ENCODE measurements at places on chromosomes 5 and 9. TPM values are rescaled to one million over a fixed set of nuclear protein-coding genes. Genes with fewer than 3 reads are reported as not detected.

Gene IL31RA
- total RNA-seq, result 0.44 TPM

GRCh38 chr9:34381323-34381722 is 4.6 kb upstream of the MYORG start:
- no peaks in the 10 kb centered on the region for H3K36me3 ChIP-seq
- no peaks in the 10 kb centered on the region for H3K4me1 ChIP-seq
- no peak for DNase-seq
- H3K27ac ChIP-seq, result no peak overlapping the region
- H3K27me3 ChIP-seq, result no peaks in the 10 kb centered on the region

Gene AQP7
- 11.9 TPM for total RNA-seq

DNA sequence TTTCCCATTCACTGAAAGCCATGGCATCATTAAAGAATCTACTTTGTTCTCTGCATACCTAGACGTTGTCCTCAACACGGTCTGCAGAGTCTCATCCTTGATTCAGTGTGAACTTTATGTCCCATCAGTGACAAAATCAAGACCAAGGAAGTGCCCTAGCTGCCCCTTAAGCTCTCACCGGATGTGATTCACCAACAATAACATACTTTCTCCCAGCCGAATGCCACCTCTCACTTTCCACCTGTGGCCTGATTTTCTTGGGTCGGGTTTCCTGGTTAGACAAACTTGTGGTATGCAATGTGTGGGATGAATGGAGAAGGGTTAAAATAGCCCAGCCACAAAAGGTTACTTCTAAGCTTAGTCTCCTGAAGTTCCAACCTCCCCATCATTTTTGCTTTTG is 145.3 kb upstream of the PAPPA start:
- H3K27ac ChIP-seq, result no peak overlapping the region
- no peaks in the 10 kb centered on the region for H3K36me3 ChIP-seq
- H3K4me3 ChIP-seq, result no peak overlapping the region

DNA sequence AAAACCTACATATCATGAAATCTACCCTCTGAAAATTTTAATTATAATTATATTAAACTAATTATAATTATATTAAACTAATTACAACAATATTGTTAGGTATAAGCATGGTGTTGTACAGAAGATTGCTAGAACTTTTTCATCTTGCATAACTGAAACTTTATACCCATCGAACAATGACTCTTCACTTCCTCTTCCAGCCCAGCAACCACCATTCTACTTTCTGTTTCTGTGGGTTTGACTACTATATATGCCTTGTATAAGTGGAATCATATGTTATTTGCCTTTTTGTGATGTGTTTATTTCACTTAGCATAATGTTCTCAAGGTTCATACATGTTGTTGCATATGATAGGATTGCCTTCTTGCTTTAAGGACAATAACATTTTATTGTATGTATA is 274.2 kb upstream of the CCNH start:
- DNase-seq, result no peak
- no peaks in the 10 kb centered on the region for H3K4me1 ChIP-seq
- no peaks in the 10 kb centered on the region for H3K27me3 ChIP-seq

DNA sequence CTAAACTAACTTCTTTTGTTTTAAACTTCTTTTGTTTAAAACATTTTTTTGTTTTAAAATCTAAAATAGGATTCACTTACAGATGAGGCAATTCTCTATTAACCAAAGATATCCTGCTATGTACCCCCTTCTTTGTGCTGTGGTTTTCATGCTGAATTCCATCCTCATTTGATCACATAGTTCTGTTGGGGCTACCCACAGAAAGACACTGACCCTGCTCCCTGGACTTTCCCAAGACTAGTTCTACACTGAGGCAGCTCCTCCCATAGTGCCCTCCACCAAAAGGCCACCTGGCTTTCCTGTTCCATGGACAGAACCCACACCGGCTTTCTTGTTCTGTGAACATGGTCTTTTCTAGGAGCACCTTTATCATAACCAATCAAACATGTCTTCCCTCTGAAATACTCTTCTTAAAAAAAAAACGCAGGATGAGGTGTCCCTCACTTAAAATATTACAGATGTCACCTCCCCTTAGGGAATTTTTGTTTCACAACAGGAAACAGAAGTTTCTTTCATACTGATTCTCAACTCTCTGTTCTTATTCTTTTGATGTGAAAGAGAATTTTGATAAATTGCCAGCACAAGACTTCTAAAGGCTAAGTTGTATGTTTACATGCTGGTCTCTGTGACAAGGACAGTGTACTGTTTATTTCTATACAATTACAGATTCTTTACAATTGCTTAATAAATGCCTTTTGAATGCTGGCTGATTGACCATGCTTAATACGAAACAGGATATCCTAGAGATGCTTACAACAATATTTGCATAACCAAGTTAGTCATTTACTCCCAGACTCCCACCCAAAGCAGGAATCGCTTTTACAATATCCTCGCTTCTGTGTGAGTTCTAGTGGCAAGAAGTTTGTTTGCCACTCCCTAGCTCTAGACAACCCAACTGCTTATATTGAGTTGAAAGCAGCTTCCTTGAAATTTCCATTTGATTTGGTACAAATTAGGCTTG is 300.4 kb downstream of the DTWD2 start:
- H3K27ac ChIP-seq, result no peak overlapping the region
- H3K36me3 ChIP-seq, result no peaks in the 10 kb centered on the region
- H3K4me3 ChIP-seq, result no peak overlapping the region
- no peaks in the 10 kb centered on the region for H3K27me3 ChIP-seq
- no peaks in the 10 kb centered on the region for H3K4me1 ChIP-seq

GRCh38 chr5:54793468-54794134 is 191.8 kb downstream of the ESM1 start:
- no peak overlapping the region for H3K27ac ChIP-seq
- H3K36me3 ChIP-seq, result no peaks in the 10 kb centered on the region
- no peaks in the 10 kb centered on the region for H3K4me1 ChIP-seq
- DNase-seq, result no peak
- no peaks in the 10 kb centered on the region for H3K27me3 ChIP-seq

Gene ARID3C
- not detected for total RNA-seq

Gene TAF11L9
- total RNA-seq, result not detected

GRCh38 chr5:176187276-176188062 is 50.8 kb upstream of the SIMC1 start:
- no peak overlapping the region for H3K4me3 ChIP-seq
- no peak overlapping the region for H3K27ac ChIP-seq
- H3K27me3 ChIP-seq, result no peaks in the 10 kb centered on the region
- DNase-seq, result no peak
- H3K36me3 ChIP-seq, result no peaks in the 10 kb centered on the region

- H3K27ac ChIP-seq, result no peak overlapping the region
- no peaks in the 10 kb centered on the region for H3K27me3 ChIP-seq
- DNase-seq, result no peak
- H3K4me1 ChIP-seq, result no peaks in the 10 kb centered on the region
- no peaks in the 10 kb centered on the region for H3K36me3 ChIP-seq
Measured at GRCh38 chr9:108836319-108836718, 19.5 kb downstream of the ACTL7B start.

- H3K4me3 ChIP-seq, result no peak overlapping the region
- H3K27me3 ChIP-seq, result no peaks in the 10 kb centered on the region
- H3K4me1 ChIP-seq, result no peaks in the 10 kb centered on the region
- no peak overlapping the region for H3K27ac ChIP-seq
- H3K36me3 ChIP-seq, result no peaks in the 10 kb centered on the region
Measured at GRCh38 chr9:19140259-19140658, 13.0 kb upstream of the PLIN2 start.

Gene CBY3
- total RNA-seq, result not detected

Gene ANKRD18B
- 0.72 TPM for total RNA-seq

DNA sequence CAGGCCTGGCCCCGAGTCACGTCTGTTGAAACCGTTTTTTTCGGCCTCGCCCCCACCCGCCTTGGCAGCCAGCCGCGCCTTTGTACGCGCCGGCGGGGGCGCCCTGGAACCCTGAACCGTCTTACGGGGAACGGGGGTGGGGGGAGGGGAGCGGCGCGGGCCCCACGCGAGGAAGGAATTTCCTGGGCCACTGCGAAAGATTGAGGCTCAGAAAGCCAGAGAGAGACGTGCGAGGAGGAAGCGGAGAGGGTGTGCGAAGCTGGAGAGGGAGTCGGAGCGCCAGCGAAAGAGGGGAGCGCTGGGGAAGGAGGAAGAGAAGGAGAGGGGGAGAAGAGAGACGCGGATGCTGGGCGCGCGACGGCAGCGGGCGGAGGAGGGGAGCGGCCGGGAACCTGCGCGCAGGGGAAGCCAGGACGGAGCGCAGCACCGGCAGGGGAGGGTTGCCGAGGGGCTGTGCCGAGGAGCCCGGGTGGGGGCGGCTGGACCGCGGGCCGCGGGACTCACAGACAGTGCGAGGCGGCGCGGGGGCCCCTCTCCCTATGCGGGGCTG is 4.6 kb upstream of the PRDM12 start:
- no peaks in the 10 kb centered on the region for H3K36me3 ChIP-seq
- peaks cover 3% of the 10 kb centered on the region for H3K4me1 ChIP-seq
- no peak overlapping the region for H3K27ac ChIP-seq
- H3K4me3 ChIP-seq, result no peak overlapping the region
- H3K27me3 ChIP-seq, result peaks cover 37% of the 10 kb centered on the region
- no peak for DNase-seq

Gene LMBRD2
- total RNA-seq, result 13.6 TPM

- no peak for DNase-seq
- H3K4me1 ChIP-seq, result no peaks in the 10 kb centered on the region
- no peaks in the 10 kb centered on the region for H3K36me3 ChIP-seq
Measured at GRCh38 chr5:62155988-62156387, 150.0 kb upstream of the KIF2A start.

GRCh38 chr5:1312206-1312605 is 17.3 kb upstream of the TERT start:
- DNase-seq, result no peak
- H3K27me3 ChIP-seq, result no peaks in the 10 kb centered on the region
- H3K27ac ChIP-seq, result no peak overlapping the region
- H3K4me3 ChIP-seq, result no peak overlapping the region
- H3K4me1 ChIP-seq, result no peaks in the 10 kb centered on the region

DNA sequence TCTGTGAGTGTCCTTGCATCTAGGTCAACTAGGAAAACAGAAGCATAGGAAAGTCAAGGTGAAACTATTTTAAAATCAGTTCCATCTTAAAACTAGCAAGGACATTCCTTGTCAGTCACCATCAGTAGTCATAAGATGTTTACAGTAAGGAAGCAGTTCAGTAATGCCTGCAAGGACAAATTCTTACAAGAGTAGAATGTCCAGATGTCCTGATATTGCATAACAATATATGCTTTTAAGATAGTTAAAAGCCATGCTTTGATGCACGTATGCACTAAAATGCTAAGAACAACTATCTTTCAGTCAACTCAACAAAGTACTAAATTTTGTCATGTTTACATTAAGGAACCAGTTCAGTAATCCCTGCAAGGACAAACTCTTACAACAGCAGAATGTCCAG is 11.3 kb upstream of the SVEP1 start:
- DNase-seq, result no peak
- H3K27me3 ChIP-seq, result no peaks in the 10 kb centered on the region

GRCh38 chr9:99929652-99930051 is 23.2 kb downstream of the STX17 start:
- no peak for DNase-seq
- peaks cover 2% of the 10 kb centered on the region for H3K36me3 ChIP-seq
- no peak overlapping the region for H3K27ac ChIP-seq
- no peak overlapping the region for H3K4me3 ChIP-seq
- no peaks in the 10 kb centered on the region for H3K27me3 ChIP-seq
- H3K4me1 ChIP-seq, result no peaks in the 10 kb centered on the region

Gene LCN9
- total RNA-seq, result not detected

- no peaks in the 10 kb centered on the region for H3K27me3 ChIP-seq
- H3K27ac ChIP-seq, result peak overlapping the region; percentile 11
- H3K36me3 ChIP-seq, result no peaks in the 10 kb centered on the region
- no peak for DNase-seq
Measured at GRCh38 chr9:4139196-4139595, 160.7 kb downstream of the GLIS3 start.

DNA sequence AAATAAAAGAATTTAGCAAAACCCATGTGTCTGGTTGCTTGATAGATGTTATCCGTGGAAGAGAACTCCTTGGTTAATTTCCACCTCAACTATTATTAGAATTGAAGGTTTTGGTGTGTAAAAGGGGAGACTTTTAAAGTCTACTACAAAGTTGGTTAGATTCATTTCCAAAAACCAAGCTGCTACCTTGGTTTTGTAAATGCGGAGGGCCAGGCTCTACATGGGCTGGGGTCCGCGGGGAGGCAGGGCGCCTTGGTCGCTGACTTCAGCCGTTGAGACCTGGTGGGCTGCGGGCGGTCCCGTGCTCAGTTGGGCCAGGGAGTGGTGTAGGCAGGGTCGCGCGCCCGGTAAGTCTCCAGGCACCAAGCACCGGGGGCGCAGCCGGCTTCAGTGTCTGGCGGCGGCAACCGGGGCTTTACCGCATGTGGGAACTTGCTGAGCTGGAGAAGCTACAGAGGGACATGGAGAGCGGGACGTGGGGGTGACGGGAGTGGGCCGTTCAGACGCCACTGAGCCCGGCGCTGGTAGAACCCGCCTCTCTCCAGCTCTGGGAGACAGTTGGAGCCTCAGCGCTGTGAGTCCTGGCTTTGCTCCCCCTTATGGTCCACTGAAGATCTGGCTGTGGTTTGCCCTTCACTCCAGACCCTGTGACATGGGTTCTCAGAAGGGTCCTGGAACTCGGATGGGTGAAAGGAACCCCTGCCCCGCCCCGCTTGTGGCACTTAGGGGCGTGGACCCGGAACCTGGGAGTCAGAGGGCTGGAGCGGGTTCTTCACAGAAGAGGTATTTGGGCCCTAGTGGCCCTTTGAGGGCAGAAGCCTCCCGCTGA is 11.8 kb downstream of the NR2F1 start:
- H3K4me3 ChIP-seq, result no peak overlapping the region
- H3K4me1 ChIP-seq, result peaks cover 10% of the 10 kb centered on the region
- H3K27ac ChIP-seq, result peak overlapping the region; percentile 7
- peak; percentile 71 for DNase-seq

- no peaks in the 10 kb centered on the region for H3K36me3 ChIP-seq
- no peak for DNase-seq
- H3K4me3 ChIP-seq, result no peak overlapping the region
- H3K27me3 ChIP-seq, result no peaks in the 10 kb centered on the region
Measured at GRCh38 chr9:96554326-96554725, 65.3 kb downstream of the CDC14B start.

DNA sequence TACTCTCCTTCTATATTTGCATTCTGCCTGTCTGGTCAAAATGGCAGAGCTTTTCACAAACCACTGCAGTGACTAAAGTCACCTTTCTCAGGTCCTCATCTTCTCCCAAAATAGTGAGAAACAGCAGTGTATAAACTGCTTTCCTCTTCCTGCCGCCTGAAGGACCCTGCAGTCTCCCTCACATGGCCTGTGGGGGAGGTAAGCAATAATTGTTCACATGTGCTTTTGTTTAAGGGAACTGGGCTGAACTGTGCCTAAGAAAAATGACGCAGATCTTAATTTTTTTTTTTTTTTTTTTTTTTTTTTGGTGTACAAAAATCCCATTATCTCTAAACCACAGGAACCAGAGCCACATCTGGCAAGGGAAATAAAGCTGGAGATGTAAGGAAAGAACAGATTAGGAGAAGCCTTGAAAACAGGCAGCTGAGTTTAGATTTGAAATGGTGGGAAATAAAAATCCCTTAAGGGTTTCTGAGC is 131.7 kb upstream of the VLDLR start:
- H3K4me3 ChIP-seq, result no peak overlapping the region
- no peaks in the 10 kb centered on the region for H3K27me3 ChIP-seq
- DNase-seq, result peak; percentile 52
- H3K4me1 ChIP-seq, result no peaks in the 10 kb centered on the region
- H3K27ac ChIP-seq, result no peak overlapping the region

Gene C5orf58
- total RNA-seq, result not detected

Gene STK32A
- total RNA-seq, result 8.6 TPM

- DNase-seq, result no peak
- H3K27ac ChIP-seq, result no peak overlapping the region
- H3K27me3 ChIP-seq, result no peaks in the 10 kb centered on the region
- H3K36me3 ChIP-seq, result no peaks in the 10 kb centered on the region
- H3K4me3 ChIP-seq, result no peak overlapping the region
- no peaks in the 10 kb centered on the region for H3K4me1 ChIP-seq
Measured at GRCh38 chr5:141465351-141465750, 10.4 kb upstream of the PCDHGC3 start.

Gene PCDHA9
- total RNA-seq, result 0.85 TPM

Gene ARHGEF37
- total RNA-seq, result 21.8 TPM

Data from kidney (tissue), 22 donors.